ENCODE measurements at places on chromosomes 4 and X.

- no peak for DNase-seq
Measured at GRCh38 chr4:150859453-150859852, 155.6 kb downstream of the LRBA start.

DNA sequence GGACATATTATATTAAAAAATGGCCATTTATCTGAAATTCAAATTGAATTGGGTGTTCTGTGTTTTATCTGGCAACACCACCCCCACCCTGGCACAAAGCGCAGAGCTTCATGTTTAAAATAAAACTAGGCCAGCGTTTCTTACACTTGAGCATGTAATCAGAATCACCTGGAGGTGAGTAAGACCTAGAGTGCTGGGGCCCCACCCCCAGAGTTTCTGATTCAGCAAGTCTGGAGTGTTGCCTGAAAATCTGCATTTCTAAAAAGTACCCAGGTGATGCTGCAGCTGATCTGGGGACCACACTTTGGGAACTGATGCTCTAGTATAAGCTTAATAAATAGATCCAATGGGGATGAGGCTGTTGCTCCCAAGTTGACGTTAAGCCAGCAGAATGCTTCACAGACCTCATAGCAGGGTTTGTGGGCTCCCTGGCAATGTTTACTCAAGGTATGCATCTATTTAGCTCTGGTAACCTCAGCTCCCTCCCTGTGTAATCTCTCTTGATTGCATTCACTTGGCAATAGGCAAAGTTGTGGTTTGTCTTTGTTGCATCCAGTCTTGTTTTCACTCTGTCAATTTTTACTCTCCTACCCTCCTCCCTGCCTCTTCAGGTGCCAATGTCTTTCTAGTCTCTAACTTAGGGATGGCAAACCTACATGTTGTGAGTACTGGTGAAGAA, 99.8 kb upstream of the TEX13D start:
- DNase-seq = no peak

DNA sequence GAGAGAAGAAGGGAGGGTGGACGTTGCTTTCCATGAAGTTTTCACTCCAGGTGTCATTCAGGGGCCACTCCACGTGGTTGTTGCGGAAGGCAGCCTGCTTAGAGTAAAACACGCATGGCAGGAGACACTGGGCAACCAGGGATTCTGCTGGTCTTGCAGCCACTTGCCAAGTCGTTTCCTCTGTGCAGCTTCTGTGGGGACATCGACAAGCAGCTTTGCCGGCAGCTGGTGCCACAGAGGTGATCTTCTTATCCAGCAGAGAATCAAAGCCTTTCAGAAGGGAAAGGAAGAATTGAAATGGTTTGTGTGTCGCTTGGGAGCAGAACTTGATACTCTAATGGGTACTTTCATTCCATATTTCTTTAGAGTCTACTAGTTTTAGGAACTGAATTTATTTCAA, 867.1 kb upstream of the TENM3 start:
- DNase-seq = no peak

DNA sequence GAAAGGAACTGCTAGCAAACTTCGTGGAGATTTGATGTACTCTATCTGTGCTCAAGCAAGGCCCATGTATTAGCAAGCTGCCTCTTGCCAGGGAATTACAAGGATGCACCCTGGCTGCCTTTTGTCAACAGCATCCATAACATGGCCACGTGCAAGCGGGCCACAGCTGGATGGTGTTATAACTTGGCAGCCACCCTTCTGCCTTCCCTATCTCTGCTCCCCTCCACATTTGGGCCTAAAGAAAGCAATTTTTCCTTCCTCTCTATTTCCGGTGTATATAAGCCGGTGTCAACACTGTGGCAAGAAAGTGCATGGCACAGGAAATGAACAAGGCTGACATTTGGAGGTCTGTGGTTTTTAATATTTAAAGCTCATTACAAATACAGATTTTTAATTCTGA, 94.8 kb downstream of the CLNK start:
- no peak for DNase-seq

GRCh38 chr4:47374477-47374876, 89.0 kb downstream of the COMMD8 start:
- no peak for DNase-seq

DNA sequence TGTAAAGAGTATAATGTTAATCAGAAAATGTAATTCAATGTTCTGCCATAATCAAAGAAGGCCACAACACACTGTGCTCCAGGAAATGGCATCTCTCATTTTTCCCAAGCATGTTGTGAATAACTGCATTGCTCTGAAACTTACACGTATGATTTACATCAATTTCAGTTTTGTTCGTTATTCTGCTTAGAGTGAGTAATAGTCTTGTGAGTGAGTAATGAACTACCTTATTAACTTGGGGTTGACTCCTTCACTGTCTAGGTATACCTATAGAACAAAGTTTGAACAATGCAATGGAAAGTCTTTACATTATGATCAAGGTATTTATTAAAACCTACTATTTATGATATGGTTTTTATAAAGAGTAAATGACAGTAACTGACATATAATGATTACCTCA, 17.8 kb upstream of the IBSP start:
- no peak for DNase-seq

- DNase-seq = no peak
Measured at GRCh38 chrX:33190016-33190415, 21.3 kb downstream of the DMD start.

DNA sequence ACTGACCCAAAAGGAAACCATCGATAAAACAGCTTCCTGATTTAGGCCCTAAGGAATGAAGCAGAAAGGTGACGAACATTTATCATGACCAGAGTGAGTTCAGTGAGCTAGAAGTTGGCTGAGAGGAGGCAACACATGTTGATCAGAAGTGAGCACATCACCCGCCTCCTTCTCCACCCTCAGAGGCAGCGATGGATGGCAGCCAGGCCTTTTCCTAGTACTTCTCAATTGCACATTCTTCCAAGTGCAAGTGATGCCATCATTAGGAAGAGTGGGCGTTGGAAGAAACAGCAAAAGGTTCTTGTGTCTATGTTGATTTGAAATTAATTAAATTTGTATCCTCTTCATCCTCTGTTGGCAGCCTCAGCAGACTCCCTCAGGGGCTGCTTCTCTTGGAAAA, 51.7 kb downstream of the TMEM154 start:
- no peak for DNase-seq

DNA sequence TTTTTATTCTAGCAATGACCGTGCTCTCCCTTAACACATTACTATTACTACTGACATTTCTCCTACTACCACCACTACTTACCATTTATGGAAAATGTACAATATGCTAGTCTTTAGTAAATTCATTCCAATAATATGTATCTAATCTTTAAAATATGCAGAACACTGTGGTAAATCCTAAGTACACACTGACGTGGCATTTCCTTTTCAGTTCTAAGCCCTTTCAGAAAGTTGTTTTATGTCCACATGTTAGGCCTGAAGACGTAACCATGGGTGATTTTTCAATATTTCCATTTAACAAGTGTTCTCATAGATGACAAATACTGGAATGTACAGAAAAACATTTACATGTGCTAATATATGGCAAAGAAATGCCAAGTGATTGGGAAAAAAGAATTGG, 268.6 kb upstream of the SLIT2 start:
- DNase-seq = no peak

Measured in MV-4-11 (cell line).